Occipital lobe (tissue), 3 donors: ENCODE measurements at places on chromosomes 1 and 21. TPM values are rescaled to one million over a fixed set of nuclear protein-coding genes. Genes with fewer than 3 reads are reported as not detected.

NBPF10 gene
- 1.1 TPM for total RNA-seq

ATP5PO gene
- 154 TPM for total RNA-seq

GRCh38 chr1:226355669-226356551, 46.9 kb upstream of the LIN9 start:
- DNase-seq = peak; percentile 58

GRCh38 chr21:28282833-28283232, 709.8 kb downstream of the LTN1 start:
- no peak for DNase-seq

HSD3B1 gene
- total RNA-seq = not detected

- DNase-seq = no peak
Measured at GRCh38 chr1:41327383-41327999, 33.7 kb upstream of the FOXO6 start.
